Activated naive CD4-positive, alpha-beta T cell treated with anti-CD3 and anti-CD28 coated beads, Interleukin-2, amount 10 ng/mL, durations not matched to agents 7 days and 5 days (primary cell): ENCODE measurements at places on chromosomes 12 and 14.

- peak; percentile 66 for DNase-seq
Measured at GRCh38 chr14:91405241-91405721, 12.3 kb downstream of the CCDC88C start.

DNA sequence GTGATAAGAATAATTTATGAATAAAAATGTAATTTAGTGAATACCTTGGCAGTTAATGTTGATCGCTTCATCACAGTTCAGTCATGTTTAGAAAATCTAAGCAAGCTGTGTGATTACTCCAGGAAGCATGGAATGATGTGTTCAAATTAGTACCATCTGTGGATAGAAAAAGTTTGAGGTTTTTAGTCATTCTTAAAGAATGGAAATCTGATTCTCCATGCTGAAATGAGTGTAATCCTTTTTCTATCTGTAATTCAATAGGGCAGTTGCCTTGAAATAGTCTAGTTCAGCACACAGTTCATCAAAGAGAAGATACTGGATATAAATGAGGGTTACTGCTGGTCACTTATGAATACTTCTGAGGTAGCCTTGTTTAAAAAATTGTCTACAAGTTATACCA lies 127.2 kb upstream of the MYF6 start:
- DNase-seq = no peak

- no peak for DNase-seq
Measured at GRCh38 chr14:72448212-72448611, 445.7 kb downstream of the DPF3 start.

GRCh38 chr12:65943388-65944137 lies 119.3 kb downstream of the HMGA2 start:
- no peak for DNase-seq

DNA sequence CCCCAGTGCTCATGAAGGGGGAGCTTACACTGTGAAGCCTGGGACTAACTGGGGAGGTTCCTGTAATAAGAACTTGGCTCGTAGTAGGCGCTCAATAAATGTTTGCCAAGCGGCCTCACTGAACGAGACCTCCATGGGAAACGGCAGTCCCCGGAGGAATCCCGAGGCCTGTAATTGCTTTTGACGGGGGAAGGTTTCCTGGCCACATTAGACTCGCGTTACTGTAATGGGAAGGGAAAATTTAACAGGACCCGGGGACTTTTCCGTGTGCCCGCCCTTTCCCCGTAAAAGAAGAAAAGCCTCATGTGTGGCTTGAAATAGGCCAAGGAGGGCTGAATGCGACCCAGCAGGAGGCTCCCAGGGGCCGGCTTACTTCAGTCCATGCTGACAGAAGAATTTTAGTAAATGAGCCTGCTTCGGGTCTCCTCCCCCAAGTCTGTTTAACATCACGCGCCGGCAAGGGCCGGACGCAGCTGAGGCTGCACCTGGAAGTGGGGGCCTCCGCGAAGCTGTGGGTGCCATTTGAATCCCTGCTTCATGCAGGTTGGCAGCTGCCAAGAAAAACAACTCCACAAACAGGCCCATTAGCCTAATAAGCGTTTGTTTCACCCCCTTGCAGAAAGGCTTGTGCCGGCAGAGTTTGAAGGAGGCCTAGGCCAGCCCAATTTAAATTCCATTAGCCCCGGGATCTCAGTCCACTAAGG lies 39.8 kb upstream of the PWP1 start:
- DNase-seq = no peak

GRCh38 chr12:57474862-57475261 lies 4.8 kb downstream of the ARHGAP9 start:
- DNase-seq = no peak

GRCh38 chr12:11756523-11756922 lies 107.0 kb downstream of the ETV6 start:
- DNase-seq = no peak

GRCh38 chr12:19129486-19130223 lies at the start of gene PLEKHA5:
TSS of gene PLEKHA5 (plus strand) at chr12:19129733. CDS start at chr12:19129800, 67 bp downstream.
- peak; percentile 55 for DNase-seq

DNA sequence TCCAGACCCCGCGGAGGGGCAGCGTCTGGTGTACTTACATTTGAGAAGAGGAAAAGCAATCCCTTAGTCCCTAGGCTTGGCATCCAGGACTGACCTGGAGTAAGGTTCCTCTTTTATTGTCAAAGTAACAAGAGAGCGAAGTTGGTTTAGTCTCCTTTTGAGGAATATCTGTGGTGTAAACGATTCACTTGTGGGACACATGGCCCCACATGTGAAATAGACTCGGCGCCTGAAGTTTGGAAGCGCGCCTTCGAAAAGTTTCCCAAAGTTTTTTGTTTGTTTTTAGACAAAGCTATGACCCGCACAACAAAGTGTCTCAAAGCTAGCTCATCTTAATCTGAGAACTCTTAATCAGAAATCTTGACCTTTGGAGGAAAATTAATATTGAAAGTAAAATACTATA lies 744 bp downstream of the STYX start:
- no peak for DNase-seq

DNA sequence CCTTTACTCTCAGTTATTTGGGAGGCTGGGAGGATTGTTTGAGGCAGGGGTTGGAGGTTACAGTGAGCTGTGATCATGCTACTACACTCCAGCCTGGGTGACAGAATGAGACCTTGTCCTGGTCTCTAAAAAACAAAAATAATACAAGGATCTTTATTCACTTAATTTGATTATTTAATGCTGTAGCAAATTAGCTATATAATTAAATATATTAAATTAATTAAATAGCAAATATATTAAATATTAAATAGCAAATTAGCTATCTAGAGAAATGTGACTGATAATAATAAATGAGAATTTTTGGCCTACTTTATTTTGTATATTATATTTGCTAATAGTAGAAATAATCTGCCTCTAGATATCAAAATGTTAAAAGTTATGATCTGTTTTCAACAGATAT lies 298.8 kb upstream of the NAV3 start:
- no peak for DNase-seq

DNA sequence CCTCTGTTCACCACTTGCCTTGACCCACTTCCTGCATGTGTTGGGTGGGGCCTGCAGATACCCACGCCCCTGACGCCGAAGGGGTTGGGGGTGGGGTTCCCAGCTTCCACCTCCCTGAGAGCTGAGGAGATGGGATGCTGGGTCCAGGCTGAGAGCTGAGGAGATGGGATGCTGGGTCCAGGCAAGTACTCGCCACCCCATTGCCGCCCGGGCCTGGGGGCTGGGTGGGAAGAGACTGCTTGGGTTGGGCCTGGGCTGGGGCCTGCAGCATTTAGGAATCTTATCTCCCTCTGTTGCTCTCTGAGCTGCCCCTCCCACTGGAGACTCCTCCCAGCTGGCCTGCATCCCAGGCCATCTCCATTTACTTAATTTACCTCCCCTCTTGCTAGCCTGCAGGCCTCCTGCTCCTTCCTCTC lies 17.4 kb downstream of the TEAD4 start:
- no peak for DNase-seq

DNA sequence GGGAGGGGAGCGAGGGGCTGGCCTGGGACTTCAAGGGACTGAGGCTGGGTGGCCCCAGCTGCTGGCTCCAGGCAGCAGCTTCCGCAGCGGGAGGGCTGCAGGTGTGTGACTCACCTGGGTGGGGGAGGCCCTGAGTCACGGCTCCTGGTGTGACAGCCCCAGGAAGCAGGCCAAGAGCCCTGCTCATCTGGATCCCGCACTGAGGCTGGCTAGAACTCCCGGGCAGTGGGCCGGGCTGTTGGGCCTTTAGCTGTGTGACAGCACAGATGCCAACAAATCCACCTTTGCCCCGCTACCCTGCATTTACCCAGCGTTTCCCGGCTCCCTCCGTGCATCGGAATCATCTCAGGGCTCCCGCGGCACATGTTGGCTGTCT lies 180.0 kb upstream of the PRMT8 start:
- DNase-seq = no peak

DNA sequence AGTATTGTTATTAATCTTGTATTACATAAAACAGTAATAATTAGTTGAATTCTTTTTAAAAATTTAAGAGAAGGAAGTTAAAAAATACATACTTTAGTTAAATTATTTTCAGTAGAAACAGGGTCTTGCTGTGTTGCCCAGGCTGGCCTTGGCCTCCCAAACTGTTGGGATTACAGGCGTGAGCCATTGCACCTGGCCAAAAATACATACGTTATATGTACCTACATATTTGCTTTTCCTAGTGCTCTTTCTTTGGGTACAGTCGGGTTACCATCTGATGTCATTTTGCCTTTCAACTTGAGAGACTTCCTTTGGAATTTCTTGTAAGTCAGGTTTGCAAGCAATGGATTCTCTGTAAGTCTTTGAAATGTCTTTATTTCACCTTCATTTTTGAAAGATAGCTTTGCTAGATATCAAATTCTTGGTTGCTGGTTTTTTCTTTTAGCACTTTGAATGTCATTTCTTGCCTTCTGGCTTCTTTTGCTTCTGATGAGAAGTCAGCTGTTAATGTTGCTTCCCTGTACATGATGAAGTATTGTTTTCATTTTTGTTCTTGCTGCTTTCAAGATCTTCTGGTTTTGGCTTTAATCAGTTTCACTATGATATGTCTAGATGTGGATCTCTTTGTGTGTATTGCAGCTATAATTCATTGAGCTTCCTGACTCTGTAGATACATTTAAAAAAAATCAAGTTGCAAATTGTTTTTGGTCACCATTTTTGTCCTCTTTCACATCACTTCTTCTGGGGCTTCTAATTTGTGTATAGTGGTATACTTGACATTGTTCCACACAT lies 84.4 kb downstream of the SPATS2 start:
- no peak for DNase-seq

- no peak for DNase-seq
Measured at GRCh38 chr12:20438299-20438779, 70.0 kb downstream of the PDE3A start.

GRCh38 chr12:107221913-107222312 lies 128.6 kb upstream of the CRY1 start:
- no peak for DNase-seq

DNA sequence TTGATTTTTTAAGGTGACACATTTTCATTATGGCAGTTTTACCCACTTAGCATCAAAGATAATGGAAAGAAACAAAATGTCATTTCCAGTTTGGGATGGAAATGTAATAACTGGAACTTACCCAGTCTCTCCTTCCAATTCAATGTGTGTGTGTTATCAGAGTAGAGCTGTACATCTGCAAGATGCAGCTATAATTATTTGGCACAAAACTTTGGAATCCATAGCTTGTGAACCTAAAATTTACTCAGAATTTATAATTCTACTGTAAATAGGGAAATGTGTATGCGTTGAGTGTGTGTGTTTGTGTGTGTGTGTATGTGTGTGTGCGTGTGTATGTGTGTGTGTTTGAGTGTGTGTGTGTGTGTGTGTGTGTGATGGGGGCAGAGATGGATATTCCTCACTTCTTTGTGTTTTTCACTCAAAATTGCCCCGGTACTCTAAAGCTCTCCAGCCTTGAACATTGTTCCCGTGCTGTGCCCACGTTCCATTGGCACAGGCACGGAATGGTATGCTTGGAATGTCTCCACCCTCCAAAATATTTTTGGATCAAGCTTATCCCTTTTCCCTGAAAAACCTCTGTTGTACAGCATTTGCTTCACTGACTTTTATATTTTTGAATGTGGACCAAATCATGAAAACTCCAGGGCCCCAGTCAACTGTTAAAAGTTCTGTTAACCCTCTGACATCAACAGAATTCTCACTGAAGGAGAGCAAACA lies 150.2 kb upstream of the BMP4 start:
- DNase-seq = no peak

DNA sequence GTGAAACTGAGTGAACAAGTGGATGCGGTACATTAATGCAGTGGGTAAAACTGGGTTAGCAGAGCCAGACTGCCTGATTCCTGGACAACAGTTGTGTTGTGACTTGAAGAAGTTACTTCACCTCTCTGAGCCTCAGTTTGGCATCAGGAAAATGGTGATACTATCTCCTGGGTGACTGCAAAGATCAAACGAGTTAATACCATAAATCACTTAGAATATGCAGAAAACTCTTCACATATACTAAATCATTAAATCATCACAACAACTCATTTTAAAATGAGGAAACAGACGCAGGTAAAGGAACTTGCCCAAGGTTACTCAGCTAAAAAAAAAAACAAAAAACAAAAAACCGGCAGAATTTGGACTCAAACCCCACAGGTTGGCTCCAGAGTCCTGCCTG lies 811 bp downstream of the MTERF2 start:
- no peak for DNase-seq
